ENCODE measurements at places on chromosomes 4 and X.

DNA sequence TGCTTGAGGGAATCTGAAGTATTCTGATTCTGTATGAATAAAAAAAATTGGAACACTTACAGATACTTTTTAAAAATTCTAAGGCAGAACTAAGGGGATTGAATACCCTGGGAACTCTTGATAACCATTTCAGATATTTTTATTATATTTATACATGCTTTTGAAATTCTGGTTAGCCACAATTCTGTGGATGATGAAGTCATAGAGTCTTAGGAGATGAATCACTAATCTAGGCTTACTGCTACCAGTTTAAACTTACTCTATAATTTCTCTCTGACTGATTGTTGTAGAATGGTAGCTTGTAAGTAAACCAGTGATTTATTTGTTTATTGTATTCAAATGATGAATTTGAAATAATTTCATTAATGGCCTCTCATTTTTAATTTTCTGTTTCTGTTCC lies 11.4 kb upstream of the SLAIN2 start:
- DNase-seq, result no peak

- DNase-seq, result no peak
Observed at GRCh38 chr4:51901363-51901762, 58.4 kb downstream of the DCUN1D4 start.

DNA sequence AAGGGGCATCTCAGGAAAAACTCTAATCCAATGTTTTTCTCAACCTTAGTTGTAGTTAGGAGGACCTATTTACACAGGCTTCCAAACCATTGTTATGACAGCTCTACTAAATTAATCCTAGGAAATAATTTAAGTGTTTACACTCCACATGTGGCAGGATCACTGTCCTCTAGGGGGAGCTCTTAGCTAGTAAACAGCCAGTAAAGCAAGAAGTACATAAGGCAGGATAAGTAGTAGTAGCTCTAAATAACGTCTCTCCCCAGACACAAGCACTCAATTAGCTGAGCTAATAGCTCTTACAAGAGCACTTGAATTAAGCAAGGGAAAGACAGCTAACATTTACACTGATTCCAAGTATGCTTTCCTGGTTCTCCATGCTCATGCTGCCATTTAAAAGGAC lies 37.3 kb downstream of the NUDT11 start:
- no peak for DNase-seq

- peak; percentile 19 for DNase-seq
Observed at GRCh38 chr4:99885063-99885664, 9.1 kb downstream of the LAMTOR3 start.
